ENCODE measurements at places on chromosomes 16 and 17.

- peak; percentile 17 for DNase-seq
These were observed 955 bp downstream of the ACLY start for GRCh38 chr17:41917679-41918313.

GRCh38 chr17:51721730-51722129 is 436.8 kb downstream of the CA10 start:
- DNase-seq: no peak

DNA sequence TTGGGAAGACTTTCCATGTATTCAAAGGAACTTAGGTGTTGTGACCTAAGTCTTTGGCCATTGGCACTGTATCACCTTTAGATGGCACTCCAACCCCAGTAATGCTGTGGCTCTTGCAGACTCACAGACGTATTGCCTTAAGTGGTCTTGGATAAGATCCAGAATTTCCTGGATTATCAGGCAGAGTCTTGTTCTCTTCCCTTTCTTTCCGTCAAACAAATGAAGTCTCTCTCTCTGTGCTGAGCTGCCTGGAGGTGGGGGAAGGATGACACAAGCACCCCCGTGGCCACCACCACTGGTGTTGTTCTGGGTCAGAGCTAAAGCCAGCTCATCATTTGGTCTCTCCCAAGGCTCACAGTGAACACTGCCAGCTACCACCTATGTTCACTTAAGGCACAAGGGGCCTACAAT is 789.9 kb upstream of the KIF2B start:
- peak; percentile 30 for DNase-seq

GRCh38 chr17:69062860-69063581 is 2.3 kb upstream of the ABCA9 start:
- DNase-seq: no peak

- peak; percentile 89 for DNase-seq
These were observed 3.2 kb upstream of the TMEM88 start for GRCh38 chr17:7851438-7852261.

GRCh38 chr16:47727131-47727530 is 266.0 kb downstream of the PHKB start:
- no peak for DNase-seq

DNA sequence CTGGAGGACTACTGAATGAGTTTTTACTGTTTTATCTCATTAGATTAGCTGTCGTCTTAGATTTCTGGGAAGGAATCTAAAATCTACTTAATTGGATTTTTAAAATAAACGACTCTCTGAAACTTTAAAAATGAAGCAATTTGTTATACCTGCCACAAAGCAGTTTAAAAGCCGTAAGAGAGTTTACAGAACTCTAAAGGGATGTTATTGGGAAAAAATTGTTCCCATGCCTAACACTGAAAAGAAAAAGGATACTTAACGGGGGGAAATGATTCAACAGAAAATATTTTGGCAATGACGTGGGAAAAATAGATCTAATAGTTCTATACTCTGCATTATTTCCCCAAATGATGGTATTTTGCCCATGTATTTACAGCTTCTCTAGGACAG is 27.0 kb downstream of the ARHGAP17 start:
- DNase-seq: no peak

- DNase-seq: no peak
These were observed 275.7 kb downstream of the TOX3 start for GRCh38 chr16:52271088-52271750.

DNA sequence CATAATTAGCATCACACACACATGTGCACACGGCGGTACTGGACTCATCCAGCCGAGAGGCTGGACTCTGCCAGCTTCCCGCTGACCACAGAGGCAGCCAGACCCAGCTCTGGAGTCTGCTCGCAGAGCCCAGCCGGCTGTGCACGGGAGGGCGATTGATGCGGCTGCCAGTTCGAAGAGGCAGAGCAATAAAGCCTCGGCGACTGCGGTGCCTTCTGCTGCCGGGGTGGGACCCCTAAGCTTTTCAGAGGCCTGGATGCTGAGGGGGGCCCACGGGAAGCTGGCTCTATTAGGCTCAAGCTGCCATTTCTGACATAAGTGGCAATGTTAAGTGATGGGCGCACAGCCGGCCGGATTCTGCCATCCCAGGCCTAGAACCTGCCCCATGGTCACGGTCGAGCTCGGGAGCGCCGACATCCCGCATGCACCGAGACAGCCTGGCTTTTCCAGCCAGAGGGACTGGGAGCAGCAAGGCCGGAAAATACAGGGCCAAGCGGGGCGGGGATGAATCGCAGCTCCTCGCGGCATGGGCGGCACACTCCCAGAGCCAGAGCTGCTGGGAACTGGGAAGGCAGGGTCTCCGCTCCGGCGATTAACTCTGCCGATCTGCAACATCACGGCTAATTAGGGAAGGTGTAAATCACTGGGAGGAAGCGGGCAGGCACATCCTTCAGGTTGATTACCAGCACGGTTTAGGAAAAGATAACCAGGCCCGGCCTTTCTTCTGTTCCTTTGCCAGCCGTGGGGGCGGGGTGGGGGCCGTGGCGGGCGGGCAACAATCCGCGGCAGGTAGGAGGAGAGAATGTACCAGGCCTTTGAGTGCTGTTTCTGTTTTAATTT is 57.7 kb downstream of the TBC1D16 start:
- DNase-seq: no peak

DNA sequence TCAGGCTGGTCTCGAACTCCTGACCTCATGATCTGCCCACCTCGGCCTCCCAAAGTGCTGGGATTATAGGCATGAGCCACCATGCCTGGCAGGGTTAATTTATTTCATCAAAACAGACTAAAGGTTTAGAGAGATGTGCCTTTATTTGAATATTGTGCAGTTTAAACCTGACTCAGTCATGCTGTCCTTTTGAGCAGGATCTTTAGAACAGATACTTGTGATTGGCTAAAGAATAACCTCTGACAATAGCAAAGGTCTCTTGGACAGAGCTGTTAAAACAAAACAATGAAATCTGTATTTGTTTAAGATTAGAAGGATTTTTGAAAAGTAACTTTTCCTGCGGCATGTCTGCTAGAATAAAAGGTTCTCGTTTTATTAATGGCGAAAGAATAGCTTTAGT is 36.0 kb downstream of the ZNF207 start:
- DNase-seq: no peak

DNA sequence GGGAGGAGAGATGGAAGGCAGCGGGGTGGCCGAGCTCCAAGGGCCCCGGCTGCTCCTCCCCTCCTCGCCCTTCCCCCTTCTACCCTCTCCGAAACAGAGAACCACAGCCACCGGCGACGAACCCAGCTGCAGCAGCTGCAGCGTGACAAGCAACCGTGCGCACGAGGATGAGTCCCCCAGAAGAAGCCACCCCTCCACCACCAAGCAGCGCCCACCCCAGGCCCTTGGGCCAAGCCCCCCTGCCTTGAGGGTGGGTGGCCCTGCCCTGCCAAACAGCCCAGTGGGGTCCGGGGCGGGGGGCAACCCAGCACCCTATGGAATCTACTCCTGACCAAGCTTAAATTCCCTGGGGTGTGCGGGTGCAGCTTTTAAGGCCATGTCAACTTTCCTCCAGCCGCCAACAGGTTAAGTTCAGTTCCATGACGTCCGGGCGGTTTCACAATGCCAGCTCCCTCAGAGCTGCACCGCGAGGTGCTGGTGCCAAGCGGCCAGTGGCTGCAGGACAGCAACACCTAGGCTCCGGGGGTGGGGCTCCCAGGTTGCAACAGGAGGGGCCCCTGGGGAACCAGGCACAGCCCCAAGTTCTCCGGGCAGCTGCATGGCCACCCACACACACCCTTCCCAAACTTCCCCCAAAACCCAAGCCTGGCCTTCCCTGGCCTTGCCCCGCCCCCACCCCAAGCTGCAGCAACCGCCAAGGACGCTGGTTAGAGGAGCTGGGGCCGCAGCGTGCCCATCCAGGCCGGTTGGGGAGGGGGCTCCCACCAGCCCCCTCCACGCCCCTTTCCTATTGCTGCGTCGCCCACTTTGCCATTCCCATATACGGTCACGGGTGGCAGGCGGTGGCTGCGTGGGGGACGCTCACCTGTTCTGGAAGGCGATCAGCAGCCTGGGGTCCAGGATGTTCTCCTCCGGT is 2.0 kb downstream of the CBX4 start:
- peak; percentile 31 for DNase-seq

DNA sequence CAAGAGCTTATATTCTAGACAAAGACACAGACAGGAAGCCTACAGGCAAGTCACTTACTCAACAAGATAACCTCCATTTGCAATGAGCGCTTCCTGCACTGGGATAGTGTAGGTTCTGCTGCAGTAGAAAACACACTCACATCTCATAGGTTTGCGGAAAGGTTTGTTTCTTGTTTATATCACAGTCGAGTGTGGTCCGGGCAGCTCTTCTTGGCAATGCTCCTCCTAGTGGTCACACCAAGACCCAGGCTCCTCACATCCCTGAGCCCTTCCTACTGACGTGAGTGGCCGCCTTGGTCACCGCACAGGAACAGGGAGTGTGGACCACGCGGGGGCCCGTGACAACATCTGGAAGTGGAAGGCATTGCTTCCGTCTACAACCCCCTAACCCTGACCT is 48.0 kb upstream of the RBFOX3 start:
- peak; percentile 14 for DNase-seq

- DNase-seq: no peak
These were observed 19.3 kb downstream of the CARHSP1 start for GRCh38 chr16:8849411-8850011.

- no peak for DNase-seq
These were observed 118.6 kb downstream of the PRKCA start for GRCh38 chr17:66420961-66421371.

GRCh38 chr17:57655553-57655952 is 89.5 kb downstream of the CCDC182 start:
- no peak for DNase-seq

DNA sequence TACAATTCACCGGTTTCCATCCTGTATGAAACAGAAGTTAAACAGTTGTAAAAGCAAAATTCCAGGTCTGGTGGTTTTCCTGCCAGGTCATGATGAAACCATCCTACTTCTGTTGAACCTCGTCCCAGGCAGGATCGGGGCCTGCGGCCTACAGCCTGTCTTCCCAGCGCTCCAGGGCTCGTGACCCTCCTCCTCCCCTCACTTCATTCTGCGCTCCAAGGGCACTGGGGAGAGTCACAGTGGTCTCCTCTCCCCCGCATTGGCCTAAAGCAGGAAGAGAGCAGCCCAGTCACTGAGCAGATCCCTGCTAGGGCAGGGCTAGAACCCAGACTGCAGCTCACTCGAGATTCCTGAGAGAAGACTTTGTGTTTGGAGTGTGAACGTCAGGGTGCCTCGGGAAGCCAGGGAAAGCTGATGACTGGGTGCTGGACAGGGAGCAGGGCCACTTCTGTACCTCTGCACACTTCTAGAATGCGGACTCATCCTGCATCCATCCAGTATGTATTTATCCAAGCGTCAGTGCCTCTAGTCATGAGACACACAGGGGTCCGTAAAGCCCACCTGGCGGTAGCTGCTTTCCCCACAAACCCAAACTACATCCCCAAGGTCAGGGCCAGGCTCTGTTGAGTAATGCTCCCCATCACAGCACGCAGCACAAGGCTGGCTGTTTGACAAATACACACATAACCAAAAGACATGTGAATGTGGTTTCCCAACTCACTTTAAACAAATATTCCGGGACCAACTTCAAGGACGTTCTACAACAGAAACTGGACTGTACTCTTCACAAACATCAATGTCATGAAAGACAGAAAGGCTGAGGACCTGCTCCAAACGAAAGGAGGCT is 1.7 kb upstream of the ITGAE start:
- DNase-seq: no peak

GRCh38 chr17:57536289-57536688 is 208.8 kb downstream of the CCDC182 start:
- DNase-seq: no peak

- no peak for DNase-seq
These were observed 13.4 kb downstream of the FLYWCH1 start for GRCh38 chr16:2924901-2925755.

GRCh38 chr16:71387045-71387871 is 28.7 kb downstream of the CALB2 start:
- DNase-seq: no peak

- DNase-seq: no peak
These were observed 41.5 kb upstream of the SLC47A1 start for GRCh38 chr17:19492141-19492540.

DNA sequence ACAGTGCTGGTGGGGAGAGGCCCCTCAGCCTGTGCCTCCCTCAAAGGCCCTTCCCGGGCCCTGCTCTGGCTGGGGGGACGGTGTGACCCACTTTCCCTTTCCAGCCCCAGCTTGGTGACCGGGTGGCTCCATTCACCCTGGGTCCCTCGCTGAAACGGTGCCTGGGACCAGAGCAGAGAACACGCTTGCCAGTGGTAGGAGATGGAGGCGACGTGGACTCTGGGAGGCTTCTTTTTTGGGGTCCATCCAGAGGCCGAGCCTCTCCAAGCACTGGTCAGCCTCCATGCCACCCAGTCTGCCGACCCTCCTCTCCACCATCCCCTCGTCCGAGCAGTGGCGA is 7.7 kb downstream of the CENPX start:
- no peak for DNase-seq

- peak; percentile 67 for DNase-seq
These were observed 57.3 kb upstream of the CCL1 start for GRCh38 chr17:34420254-34420766.

- DNase-seq: no peak
These were observed 1.1 kb downstream of the CAMTA2 start for GRCh38 chr17:4986403-4986802.

- DNase-seq: no peak
These were observed 15.8 kb upstream of the EXOSC6 start for GRCh38 chr16:70267516-70267915.

DNA sequence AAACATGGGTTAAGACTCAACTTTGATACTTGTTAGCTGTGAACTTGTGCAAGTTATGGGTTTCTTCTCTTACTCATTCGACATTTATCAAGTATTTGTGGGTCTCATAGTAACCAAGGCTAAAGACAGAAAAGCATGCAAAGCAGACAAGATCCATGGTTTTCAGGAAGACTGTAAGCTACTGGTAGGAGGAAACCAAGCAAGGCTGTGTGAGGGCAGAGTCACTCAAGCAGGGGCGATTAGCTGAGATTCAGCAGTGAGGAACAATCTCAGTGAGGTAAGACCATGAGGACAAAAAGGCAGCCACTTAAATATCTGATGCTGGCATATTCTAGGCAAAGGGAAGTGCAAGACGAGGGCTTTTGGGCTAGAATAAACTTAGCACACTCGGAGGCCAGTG is 29.5 kb downstream of the MBTD1 start:
- DNase-seq: no peak

- no peak for DNase-seq
These were observed 66.2 kb downstream of the TNFRSF13B start for GRCh38 chr17:16905593-16906191.

DNA sequence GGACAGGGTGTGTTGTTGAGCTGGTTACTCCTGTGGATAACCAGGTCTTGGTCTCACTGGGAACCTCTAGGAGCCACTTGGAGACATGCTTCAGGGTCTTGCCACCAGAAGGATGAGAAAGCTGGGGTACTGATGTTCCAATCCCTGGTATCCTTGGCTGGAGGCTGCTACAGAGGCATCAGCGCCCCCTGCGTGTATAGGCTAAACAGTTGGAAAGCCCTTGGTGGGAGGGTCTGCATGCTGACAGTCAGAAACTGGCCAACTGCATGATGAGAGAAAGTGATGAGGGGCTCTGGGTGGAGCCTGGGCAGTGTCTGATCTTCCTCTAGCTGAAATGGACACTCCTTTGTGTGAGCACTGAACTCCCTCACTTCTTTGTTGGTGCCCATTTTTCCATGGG is 536.9 kb downstream of the XYLT1 start:
- no peak for DNase-seq

- no peak for DNase-seq
These were observed 705 bp downstream of the FOXK2 start for GRCh38 chr17:82519971-82520903.

Data from progenitor cell of endocrine pancreas (in vitro differentiated cells).